Right renal pelvis (tissue), 4 donors: ENCODE measurements at places on chromosomes 7 and 10. TPM values are rescaled to one million over a fixed set of nuclear protein-coding genes. Genes with fewer than 3 reads are reported as not detected.

The SEC61A2 gene
- 11.0 TPM for polyA plus RNA-seq

The AHR gene
- polyA plus RNA-seq = 35.2 TPM

The SPDYE11 gene
- polyA plus RNA-seq = 0.29 TPM

The MACC1 gene
- 8.6 TPM for polyA plus RNA-seq

The PPA1 gene
- 108 TPM for polyA plus RNA-seq

The LRRC18 gene
- polyA plus RNA-seq = 0.10 TPM

The PSD gene
- polyA plus RNA-seq = 9.0 TPM

The NODAL gene
- 0.22 TPM for polyA plus RNA-seq

The PTPRN2 gene
- polyA plus RNA-seq = 8.5 TPM

The CREB5 gene
- 7.4 TPM for polyA plus RNA-seq

The GNAT3 gene
- polyA plus RNA-seq = not detected

The EPHB6 gene
- 24.9 TPM for polyA plus RNA-seq

The TPST1 gene
- 45.8 TPM for polyA plus RNA-seq

The ITPRIP gene
- polyA plus RNA-seq = 11.4 TPM

The OR9A2 gene
- polyA plus RNA-seq = not detected

The TUBB8 gene
- 0.55 TPM for polyA plus RNA-seq

The CLCN1 gene
- 0.21 TPM for polyA plus RNA-seq

The ADGRA1 gene
- 1.2 TPM for polyA plus RNA-seq

The SAP25 gene
- polyA plus RNA-seq = 2.7 TPM

The TSPAN12 gene
- 181 TPM for polyA plus RNA-seq

The ARMC3 gene
- polyA plus RNA-seq = 16.7 TPM

The AP4M1 gene
- 29.0 TPM for polyA plus RNA-seq

The CAMK2B gene
- 2.1 TPM for polyA plus RNA-seq

The PLA2G12B gene
- 6.7 TPM for polyA plus RNA-seq

The STK31 gene
- 0.67 TPM for polyA plus RNA-seq

The HOXA10 gene
- polyA plus RNA-seq = 144 TPM

The SPACDR gene
- 1.5 TPM for polyA plus RNA-seq

The AKR1C4 gene
- polyA plus RNA-seq = not detected

The TMEM178B gene
- polyA plus RNA-seq = 0.39 TPM

The SLC16A9 gene
- 38.9 TPM for polyA plus RNA-seq

The EMX2 gene
- polyA plus RNA-seq = 166 TPM

The EN2 gene
- 0.20 TPM for polyA plus RNA-seq

The ATP5MK gene
- 240 TPM for polyA plus RNA-seq

The GAD2 gene
- polyA plus RNA-seq = 3.3 TPM

The TMEM60 gene
- 31.0 TPM for polyA plus RNA-seq

The ENO4 gene
- polyA plus RNA-seq = 3.2 TPM

The TMEM236 gene
- polyA plus RNA-seq = 0.29 TPM

The CC2D2B gene
- polyA plus RNA-seq = 1.3 TPM

The FGL2 gene
- 103 TPM for polyA plus RNA-seq

The ACTR3C gene
- 9.8 TPM for polyA plus RNA-seq

The ZNF467 gene
- polyA plus RNA-seq = 30.5 TPM

The TFR2 gene
- 1.4 TPM for polyA plus RNA-seq

The CYP2C9 gene
- 2.2 TPM for polyA plus RNA-seq

The SMKR1 gene
- 3.8 TPM for polyA plus RNA-seq

The FZD8 gene
- 13.8 TPM for polyA plus RNA-seq

The ECHDC3 gene
- polyA plus RNA-seq = 16.1 TPM

The CFAP69 gene
- 14.5 TPM for polyA plus RNA-seq

The H2BK1 gene
- polyA plus RNA-seq = not detected

The TMEM270 gene
- 0.08 TPM for polyA plus RNA-seq

The TFPI2 gene
- 8.3 TPM for polyA plus RNA-seq

The SHLD2 gene
- 47.3 TPM for polyA plus RNA-seq

The NPC1L1 gene
- 2.4 TPM for polyA plus RNA-seq

The DLX5 gene
- not detected for polyA plus RNA-seq

The LUC7L2 gene
- polyA plus RNA-seq = 112 TPM
